ENCODE measurements at places on chromosomes 5 and 9. TPM values are rescaled to one million over a fixed set of nuclear protein-coding genes. Genes with fewer than 3 reads are reported as not detected.
A peak's percentile ranks its signal among the peaks of the same experiment; 100 is the strongest.

DNA sequence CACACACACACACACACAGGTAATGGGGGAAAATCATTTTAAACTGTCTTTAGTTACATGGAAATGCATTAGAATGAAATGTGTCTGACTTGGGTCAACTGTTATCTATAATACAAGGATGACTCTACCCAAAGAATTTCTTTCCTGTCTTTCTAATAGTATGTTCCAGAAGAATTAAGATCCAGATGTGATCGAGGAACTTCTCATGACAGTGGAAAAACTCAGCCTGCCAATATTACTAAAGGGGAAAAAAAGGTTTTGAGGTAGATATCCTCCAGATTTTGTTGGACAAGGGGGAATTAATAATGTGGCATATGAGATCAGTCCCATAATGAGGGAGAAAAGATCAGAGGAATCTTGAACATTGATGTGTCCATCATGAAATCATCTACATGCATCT lies 190.6 kb upstream of the MAP3K1 start:
- H3K4me3 ChIP-seq = no peak overlapping the region
- H3K36me3 ChIP-seq = no peaks in the 10 kb centered on the region
- no peak for DNase-seq
- no peak overlapping the region for H3K27ac ChIP-seq
- H3K4me1 ChIP-seq = no peaks in the 10 kb centered on the region

GRCh38 chr5:96716007-96716406 lies 53.8 kb downstream of the CAST start:
- no peaks in the 10 kb centered on the region for H3K36me3 ChIP-seq
- H3K4me3 ChIP-seq = no peak overlapping the region
- no peak for DNase-seq
- H3K27ac ChIP-seq = no peak overlapping the region

DNA sequence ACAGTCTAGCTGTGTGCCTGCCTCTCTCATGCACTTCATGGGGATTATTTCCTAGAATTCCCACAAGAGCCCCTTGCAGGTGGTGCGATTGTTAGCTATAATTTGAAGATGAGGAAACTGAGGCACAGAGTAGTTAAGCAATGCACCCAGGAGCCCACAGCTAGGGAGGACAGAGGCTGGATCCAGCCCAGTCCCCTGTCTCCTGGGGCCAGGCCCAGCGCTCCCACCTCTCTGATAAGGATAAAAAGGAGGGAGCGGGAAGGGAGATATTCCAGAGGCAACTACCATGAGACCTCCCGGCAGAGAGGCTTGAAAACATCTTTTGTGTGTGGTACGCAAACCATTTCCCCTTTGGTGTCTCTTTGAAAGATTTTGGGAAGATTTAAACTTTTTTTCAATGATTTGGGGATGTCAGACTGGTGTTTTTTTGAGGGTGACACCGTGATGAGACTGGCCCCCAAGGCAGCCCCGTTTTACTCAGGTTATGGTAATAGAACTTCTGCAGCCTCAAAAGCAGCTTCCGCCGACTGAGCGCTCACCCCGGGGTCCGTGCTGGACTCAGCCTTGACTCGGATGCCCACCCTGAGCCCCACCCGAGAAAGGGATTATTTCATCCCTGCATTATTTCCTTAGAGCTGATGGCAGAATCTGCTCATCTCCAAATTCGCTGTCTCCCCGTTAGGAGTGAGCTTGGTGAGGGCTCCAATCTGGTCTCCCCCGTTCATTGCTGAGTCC lies 144.7 kb upstream of the IER5L start:
- peaks cover 6% of the 10 kb centered on the region for H3K4me1 ChIP-seq
- H3K4me3 ChIP-seq = no peak overlapping the region
- no peaks in the 10 kb centered on the region for H3K36me3 ChIP-seq
- no peak for DNase-seq

- H3K27ac ChIP-seq = no peak overlapping the region
- no peaks in the 10 kb centered on the region for H3K36me3 ChIP-seq
- H3K27me3 ChIP-seq = no peaks in the 10 kb centered on the region
- no peak for DNase-seq
- no peaks in the 10 kb centered on the region for H3K4me1 ChIP-seq
Observed at GRCh38 chr5:67005737-67006499, 190.7 kb downstream of the CD180 start.

- H3K4me1 ChIP-seq = no peaks in the 10 kb centered on the region
- H3K36me3 ChIP-seq = no peaks in the 10 kb centered on the region
- H3K27ac ChIP-seq = no peak overlapping the region
- no peak overlapping the region for H3K4me3 ChIP-seq
- no peaks in the 10 kb centered on the region for H3K27me3 ChIP-seq
Observed at GRCh38 chr5:30918171-30918570, 275.3 kb upstream of the CDH6 start.

DNA sequence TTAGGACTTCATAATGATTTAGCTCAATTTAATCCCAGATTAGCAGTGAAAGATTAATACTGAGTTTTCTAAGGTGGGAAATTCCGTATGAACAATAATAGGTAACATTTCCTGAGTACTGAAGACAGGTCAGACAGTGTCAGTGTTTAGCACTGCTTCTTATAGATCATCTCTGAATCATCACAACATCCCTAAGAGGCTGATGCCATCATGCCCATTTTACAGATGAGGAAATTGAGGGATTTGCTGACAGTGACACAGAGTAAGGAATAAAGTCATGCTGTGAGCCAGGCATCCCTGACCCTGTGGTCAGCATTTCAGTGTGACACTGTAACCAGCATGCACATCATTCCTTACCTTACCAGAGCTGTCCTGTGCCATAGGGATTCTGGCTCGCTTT lies 44.5 kb downstream of the DAPK1 start:
- no peak overlapping the region for H3K4me3 ChIP-seq
- no peak for DNase-seq
- H3K27ac ChIP-seq = no peak overlapping the region
- H3K36me3 ChIP-seq = no peaks in the 10 kb centered on the region
- no peaks in the 10 kb centered on the region for H3K4me1 ChIP-seq

DNA sequence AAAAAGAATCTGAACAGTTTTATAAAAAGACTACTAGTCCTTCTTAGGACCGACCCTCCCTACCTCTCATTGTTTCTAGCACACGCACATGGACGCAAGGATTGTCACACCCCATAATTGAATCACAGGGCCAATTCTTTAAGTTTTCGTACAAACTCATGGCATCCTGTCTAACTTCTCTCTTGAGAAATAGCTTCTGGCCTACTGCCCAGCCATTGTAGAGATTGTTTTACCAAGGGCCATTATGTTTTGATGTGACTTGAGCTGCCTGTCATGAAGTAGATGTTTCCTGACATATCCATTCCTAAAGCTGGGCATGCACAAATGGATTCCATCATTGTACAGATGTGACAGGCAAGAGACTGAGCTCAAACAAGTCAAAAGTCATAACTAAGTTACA lies 1672.1 kb upstream of the C9orf72 start:
- H3K4me3 ChIP-seq = no peak overlapping the region
- H3K27ac ChIP-seq = no peak overlapping the region
- no peaks in the 10 kb centered on the region for H3K27me3 ChIP-seq
- DNase-seq = no peak
- no peaks in the 10 kb centered on the region for H3K4me1 ChIP-seq
- H3K36me3 ChIP-seq = no peaks in the 10 kb centered on the region

GRCh38 chr5:153617190-153617589 lies 126.7 kb downstream of the GRIA1 start:
- no peak for DNase-seq
- no peak overlapping the region for H3K4me3 ChIP-seq
- H3K27ac ChIP-seq = no peak overlapping the region

GRCh38 chr5:124511791-124512190 lies 234.6 kb downstream of the ZNF608 start:
- DNase-seq = no peak
- H3K4me3 ChIP-seq = no peak overlapping the region
- no peaks in the 10 kb centered on the region for H3K27me3 ChIP-seq
- no peaks in the 10 kb centered on the region for H3K4me1 ChIP-seq
- no peaks in the 10 kb centered on the region for H3K36me3 ChIP-seq

DNA sequence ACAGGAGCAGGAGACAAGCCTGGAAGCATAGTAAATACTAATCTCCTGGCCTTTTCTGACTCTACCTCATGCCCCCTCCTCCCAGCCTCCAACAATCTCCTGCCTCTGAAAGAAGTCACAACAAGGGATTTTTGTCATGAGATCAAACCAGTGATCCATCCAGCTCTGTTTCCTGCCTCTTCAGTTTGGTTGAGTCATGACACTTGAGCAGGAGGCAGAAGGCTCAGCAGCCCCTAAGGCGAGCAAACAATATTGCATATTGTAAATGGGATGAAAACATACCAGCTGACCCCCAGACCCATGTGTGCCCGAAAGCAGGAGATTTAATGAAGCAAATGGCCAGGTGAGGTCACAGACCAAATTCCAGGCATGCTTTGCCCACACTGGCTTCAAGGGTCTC lies 272.8 kb downstream of the GAS1 start:
- no peaks in the 10 kb centered on the region for H3K27me3 ChIP-seq
- H3K36me3 ChIP-seq = no peaks in the 10 kb centered on the region
- H3K4me1 ChIP-seq = no peaks in the 10 kb centered on the region
- no peak overlapping the region for H3K27ac ChIP-seq
- H3K4me3 ChIP-seq = no peak overlapping the region
- DNase-seq = no peak

- H3K4me1 ChIP-seq = peaks cover 11% of the 10 kb centered on the region
- H3K36me3 ChIP-seq = no peaks in the 10 kb centered on the region
- no peaks in the 10 kb centered on the region for H3K27me3 ChIP-seq
- H3K27ac ChIP-seq = peak overlapping the region; percentile 13
- no peak overlapping the region for H3K4me3 ChIP-seq
Observed at GRCh38 chr9:78011049-78011448, 20.6 kb downstream of the GNAQ start.

DNA sequence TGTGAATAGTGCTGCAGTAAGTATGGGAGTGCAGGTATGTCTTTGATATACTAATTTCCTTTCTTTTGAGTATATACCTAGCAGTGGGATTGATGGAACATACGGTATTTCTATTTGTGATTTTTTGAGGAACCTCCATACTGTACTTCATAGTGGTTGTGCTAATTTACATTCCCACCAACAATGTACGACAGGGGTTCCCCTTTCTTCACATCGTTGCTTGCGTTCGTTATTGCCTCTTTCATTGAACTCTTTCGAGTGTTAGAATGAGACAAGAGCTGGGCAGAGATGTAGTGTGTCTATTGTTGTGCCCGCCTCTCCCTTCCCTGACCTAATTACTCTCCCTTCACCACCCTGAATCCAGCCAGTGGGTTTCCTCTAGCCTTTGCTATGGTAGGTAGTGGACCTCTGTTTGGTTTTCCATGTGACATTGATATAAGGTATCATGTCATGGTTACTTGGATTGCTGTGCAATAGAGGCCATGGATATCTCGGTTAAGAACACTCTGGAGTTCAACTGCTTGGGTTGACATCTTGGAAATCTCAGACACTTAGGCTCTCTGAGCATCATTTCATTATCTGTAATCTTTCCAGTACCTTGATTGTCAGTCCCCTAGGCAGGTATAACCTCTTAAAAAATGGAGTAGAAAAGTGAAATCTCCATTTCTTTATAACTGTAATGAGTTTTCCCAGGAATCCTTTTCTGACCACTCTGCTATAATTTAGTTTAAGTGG lies 19.5 kb downstream of the AOPEP start:
- H3K36me3 ChIP-seq = no peaks in the 10 kb centered on the region
- H3K4me3 ChIP-seq = no peak overlapping the region
- DNase-seq = no peak
- no peak overlapping the region for H3K27ac ChIP-seq
- no peaks in the 10 kb centered on the region for H3K4me1 ChIP-seq
- no peaks in the 10 kb centered on the region for H3K27me3 ChIP-seq

- H3K4me3 ChIP-seq = no peak overlapping the region
- DNase-seq = no peak
- H3K27ac ChIP-seq = no peak overlapping the region
- no peaks in the 10 kb centered on the region for H3K4me1 ChIP-seq
Observed at GRCh38 chr5:29085142-29085541, 2046.8 kb upstream of the CDH9 start.

Gene CAAP1
- 38.0 TPM for total RNA-seq

Gene GRIN1
- total RNA-seq = 0.47 TPM

Gene KCNIP1
- 0.25 TPM for total RNA-seq
